ENCODE measurements at places on chromosomes 3 and 15.

GRCh38 chr3:183638101-183638852 is 2.9 kb downstream of the KLHL24 start:
- no peak for DNase-seq

- DNase-seq: no peak
These were observed 139.4 kb upstream of the TSC22D2 start for GRCh38 chr3:150268426-150269391.

DNA sequence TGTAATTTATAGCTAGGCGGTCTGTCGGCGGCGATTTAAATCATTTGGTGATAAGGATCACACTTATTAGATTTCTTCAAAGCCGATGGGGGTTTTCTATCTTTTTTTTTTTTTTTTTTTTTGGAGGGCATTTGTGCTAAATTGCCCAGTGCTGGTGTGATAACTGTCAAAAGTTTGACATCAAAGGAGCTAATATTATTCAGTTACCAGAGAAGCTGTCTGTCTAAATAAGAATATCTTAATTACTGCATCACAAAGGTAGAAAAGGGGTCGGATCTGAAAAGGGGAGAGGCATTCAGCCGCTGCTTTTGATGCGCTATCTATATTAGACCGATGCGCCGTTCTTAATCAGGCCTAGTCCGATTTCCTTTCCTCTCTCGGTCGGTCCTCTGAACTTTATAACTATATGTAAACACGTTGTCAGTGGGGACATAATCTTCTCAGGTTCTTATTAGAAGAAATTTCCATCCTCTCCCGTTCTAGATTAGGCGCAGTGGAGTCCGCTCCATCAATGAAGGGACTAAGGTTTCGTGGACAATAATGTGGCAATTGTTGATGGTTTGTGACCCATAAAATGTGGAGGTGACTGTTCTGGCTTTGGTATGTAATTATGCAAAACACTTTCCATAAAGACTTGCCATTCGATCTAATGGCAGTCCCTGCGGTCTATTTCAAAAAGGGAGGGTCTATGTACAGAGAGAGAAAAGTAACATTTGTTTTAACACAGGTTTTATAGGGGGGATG is 31.7 kb downstream of the NR2F2 start:
- DNase-seq: no peak

DNA sequence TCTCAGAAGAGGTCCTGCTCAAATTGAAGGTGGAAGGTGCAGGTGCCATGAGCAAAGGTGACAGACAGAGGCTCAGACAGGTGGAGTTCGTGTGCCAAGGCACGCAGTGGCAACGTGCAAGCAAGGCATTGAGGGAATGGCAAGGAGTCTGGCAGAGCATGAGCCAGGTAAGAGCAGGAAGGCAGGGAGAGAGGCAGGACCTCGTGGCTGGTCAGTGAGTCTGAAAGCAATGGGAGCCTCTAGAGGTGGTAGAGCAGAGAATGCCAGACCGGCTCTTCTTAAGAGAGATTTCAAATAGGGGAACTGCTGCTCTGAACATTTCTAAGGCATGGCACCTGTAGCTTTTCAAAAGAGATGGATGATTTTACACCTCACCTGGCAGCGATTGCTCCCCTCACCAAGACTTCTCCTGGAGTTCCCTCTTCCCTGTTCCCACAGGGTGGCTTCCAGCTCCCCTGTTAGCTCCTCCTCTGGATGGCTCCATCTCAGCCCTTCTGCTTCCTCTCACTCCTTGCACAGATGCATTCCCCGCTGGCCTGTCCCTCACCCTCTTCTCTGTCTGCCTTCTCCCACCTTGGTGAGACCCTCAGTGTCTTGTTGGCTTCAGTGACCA is 2.7 kb downstream of the MYO5C start:
- no peak for DNase-seq

DNA sequence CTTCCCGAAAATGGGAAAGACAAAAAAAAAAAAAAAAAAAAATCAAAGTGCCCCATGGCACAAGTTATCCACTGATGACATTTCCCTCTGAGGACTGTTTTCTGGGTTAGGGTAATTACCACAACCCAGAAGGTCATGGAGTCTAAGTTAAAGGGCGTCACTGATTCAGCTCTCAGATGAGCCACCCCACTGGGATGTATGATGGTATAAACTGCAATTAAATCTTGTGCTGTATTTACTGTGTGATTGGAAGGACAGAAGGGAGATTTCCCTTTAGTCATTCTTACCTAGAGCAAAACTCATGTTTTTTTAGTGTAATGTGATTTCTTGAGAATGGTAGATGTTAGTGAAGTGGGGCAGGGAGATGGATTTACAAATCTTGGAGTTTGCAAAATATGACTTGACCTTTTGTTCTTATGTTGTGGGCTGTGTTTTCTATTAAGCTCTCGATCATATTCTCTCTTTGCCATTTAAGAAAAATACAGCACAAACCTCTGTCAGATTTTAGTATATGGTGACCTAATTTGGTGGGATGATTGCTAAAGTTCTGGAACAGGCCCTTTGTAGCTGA is 244.2 kb downstream of the PTPRG start:
- no peak for DNase-seq

DNA sequence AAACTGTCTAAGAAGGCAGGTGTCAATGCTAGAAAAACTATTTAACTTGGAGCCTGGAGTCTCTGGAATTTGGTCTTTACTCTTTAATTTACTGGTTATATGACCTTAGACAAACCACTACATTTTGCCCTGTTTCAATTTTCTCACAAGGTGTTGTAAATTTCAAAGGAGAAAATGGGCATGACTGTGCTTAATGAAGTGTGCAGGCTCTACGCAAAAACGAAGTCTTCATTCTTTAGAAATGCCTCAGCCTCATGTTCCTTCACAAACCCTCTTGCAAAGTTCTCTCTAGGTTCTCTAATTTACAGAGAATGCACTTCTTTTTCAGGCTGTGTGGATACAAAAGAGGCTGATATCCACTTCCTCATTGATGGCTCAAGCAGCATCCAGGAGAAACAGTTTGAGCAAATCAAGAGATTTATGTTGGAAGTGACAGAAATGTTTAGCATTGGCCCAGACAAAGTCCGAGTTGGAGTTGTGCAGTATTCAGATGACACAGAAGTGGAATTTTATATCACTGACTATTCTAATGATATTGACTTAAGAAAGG is 39.1 kb downstream of the COL6A5 start:
- DNase-seq: no peak

GRCh38 chr15:59170295-59171066 is 36.2 kb upstream of the LDHAL6B start:
- DNase-seq: peak; percentile 33

DNA sequence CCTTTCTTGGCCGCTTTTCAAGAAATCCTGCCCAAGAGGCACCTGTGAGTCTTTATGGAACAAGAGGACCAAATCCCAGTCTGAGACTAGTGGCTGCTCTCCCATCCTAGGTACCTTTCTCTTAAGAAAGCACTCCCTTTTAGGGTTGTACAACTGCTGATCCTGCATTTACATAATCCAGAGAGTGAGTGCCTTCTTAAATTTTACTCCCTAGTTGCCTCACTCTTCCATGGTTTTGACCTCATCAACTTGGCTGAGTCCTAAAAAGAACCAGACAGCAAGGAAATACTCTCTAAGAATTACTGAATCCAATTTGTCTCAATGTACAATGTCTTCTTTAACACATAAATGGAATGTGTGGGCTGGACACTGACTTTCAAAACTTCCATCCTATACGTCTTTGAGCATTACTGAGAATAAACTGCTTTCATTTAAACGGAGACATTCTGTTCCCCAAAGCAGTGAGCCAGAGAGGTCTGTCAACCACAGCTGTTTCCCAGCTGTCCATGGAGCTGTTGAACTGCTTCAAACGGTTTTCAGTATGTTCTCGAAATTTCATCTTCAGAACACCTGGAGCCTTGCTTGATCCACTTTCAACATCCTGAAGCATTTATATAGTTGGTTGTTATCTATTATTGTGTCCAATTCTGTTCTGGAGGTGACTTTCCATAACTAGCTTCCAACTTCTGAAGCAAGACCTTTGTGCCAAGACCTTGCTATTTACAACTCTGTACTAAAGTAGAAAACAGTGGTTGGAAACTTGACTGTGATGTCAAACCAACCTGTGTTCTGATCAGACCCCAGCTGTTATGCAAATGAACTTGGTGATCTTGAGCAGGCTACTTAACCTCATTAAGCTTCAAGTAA is 179.1 kb downstream of the SLC9A9 start:
- DNase-seq: no peak

- no peak for DNase-seq
These were observed 405.6 kb downstream of the PTPRG start for GRCh38 chr3:61967019-61967418.

GRCh38 chr15:64699751-64700388 is 75.5 kb downstream of the RBPMS2 start:
- no peak for DNase-seq

- no peak for DNase-seq
These were observed 630 bp downstream of the LXN start for GRCh38 chr3:158671821-158672214.

DNA sequence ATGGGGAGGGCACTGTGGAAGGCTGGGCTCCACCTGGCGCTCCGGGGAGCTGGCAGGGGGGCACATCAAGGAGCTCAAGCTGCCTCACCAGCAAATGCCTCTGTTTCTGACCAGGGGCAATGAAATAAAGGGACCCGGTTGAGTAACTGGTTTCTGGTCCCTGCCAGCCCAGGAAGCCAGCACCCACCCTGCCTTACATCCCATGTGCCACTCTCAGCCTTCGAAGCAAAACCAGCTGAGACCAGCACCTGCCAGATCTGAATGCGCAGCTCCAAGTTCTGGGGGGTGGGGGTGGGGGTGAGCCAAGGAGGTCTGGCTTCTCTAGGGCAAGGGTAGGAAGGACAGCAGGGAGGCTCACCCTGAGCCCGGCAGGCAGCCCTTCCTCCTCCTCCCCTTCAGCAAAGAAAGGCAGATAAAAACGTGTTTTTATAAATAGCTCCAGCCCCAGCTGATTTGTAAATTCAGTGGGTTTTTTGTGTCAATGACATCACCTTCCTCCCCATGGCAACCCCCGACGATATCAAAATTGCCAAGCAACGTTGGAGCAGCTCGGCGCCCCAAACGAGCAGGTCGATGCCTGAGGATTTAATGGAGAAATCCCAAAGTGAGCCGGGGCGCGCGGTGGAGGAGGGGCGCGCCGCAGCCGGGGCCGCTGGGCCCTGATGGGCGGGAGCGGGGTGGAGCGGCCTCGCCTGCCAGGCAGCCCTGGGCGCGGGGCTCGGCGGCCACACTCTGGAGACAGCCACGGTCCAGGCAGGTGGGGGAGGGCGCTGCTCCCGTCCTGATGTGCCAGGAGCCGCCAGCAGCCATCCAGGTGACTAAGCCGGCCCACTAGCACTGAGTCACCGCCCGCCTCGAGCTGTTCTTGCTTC is at the start of gene PAK6:
PAK6 (plus strand) TSS at position 532 of the 872 bp plus-strand sequence. CDS start 25,723 bp downstream, outside the sequence.
- peak; percentile 95 for DNase-seq

- no peak for DNase-seq
These were observed 123.3 kb upstream of the BFSP2 start for GRCh38 chr3:133276594-133276993.

DNA sequence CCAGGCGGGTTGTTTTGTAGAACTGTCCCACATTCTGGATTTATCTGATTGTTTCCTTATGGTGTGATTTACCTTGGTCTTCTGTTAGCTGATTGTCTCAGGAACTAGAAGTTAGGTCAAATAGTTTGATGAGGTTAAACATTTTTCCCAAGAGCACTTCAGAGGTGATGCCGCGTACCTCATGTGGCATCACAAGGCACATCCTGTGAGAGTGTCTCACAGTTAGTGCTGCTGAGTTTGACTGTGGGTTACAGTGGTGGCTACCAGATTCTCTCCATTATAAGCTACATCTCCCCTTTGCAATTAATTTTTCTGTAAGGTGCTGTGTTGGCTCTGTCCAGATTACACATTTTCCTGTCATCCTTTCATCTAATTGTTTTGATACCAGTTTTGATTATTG is 12.6 kb downstream of the RPUSD3 start:
- no peak for DNase-seq

DNA sequence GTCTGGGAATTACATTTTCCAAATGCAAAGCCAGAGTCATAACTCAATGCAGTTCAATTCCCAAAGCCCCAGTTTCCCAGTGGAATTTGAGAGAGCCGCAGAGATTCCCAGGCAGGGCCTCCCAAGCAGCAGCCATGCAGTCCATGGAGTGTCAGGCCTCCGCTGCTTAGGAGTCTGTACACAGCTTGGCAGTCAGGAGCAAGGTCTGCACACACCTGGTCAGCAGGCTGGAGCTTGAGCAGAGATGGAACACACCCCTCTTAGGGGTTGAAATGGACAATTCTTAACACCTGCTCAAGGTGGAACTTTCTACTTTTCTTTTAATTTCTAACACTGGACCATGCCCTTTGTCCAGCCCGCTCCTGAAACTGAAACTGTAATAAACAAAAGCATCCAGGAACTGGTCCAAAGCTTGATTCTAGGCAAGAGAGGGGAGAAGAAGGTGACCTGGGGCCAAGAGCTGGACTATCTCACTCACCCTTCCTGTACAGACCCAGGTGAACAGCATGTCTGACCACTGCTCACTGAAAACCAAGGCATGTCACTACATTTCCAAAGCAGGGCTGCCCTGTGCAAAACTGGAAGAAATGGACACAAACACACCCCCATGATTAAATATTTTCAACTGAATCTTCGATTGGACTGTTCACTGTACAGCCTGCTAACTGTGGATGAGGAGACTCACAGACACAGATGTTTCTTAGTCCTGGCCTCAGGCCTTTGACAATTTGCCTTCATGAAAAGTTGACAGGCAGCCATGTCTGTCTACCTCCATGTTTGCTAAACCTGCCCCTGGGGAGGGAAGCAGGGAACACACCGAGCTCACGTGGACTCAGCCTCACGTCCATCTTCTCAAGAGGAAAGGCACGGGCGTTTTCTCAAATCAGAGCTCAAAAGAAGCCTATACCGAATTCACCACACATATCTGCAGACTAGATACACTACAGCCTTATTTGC is 48.6 kb upstream of the DUSP7 start:
- no peak for DNase-seq

DNA sequence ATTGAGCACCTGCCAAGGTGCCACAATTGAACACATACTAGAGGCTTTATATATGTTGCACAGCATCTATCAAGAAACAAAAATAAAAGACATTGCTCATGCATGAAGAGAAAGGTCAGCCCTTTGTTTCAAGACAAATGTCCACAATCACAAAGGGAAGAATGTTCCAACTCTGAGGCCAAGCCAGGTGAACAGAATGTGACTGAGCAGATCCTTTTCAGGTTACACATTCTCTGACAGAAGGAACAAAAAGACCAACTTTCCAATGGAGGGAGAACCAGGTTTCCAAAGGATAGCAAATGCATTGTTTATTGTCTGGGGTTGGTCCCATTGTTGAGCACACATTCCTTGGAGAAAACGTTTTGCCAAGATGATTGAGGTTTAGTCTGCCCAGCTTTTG is 50.2 kb upstream of the FAM174B start:
- DNase-seq: no peak

DNA sequence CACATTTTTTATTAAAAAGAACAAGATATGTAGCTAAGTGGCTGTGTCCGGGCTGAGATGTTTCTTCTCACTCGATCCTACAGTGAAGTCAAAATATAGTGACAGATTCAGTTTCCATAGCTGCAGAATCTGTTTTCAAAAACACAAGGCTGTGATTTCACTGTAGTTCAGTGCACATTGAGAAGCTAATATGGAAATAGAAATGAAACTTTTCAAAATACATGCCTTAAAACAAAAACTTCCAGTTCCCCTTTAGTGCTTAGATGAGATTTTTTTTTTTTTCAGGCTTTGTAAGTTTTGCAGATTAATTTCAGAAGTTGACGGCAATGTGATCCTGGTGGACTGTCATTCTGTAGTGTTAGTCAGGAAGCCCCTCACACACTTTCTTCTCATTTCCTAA is 23.8 kb upstream of the TRAK1 start:
- no peak for DNase-seq

GRCh38 chr3:95311272-95311671 is 1248.4 kb downstream of the NSUN3 start:
- DNase-seq: no peak

GRCh38 chr3:14505001-14505802 is 34.9 kb downstream of the GRIP2 start:
- DNase-seq: no peak
